Hematopoietic multipotent progenitor cell (in vitro differentiated cells): ENCODE measurements at places on chromosomes 16 and 17. TPM values are rescaled to one million over a fixed set of nuclear protein-coding genes. Genes with fewer than 3 reads are reported as not detected.
A peak's percentile ranks its signal among the peaks of the same experiment; 100 is the strongest.

DNA sequence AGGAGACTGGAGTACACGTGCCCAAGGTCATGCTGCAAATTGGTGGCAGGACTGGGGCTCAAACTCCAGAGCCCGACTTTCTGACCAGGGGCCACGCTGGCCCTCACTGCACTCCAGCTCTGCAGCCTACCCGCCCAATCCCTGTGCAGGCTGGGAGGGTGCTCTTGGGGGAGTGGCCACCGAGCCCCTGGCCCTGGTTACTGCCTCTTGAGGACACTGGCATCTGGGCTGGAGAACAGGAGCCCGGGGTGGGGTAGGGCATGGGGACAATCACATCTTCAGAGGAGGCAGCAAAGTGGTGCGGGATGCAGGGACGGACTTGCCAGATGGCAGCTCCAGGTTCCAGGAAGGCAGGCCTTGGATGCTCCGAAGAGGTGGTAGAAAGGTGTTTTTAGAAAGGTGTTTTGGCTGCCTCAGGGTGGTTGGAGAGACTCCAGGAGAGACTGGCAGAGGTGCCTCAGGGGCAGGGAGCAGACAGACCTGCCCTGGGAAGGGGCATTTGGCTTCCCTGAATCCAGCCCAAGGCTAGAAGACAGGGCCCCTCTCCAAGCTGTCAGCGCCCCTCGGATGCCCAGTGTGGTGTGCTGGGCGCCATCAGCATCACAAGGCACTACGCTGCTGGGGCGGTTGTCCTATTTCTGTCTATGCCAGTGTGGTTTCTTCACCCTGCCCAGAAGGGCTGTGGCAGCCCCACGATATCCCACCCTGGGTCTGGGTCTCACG lies 220.6 kb downstream of the NTN1 start:
- DNase-seq = no peak

GRCh38 chr16:17510567-17510966 lies 39.8 kb upstream of the XYLT1 start:
- DNase-seq = no peak

GRCh38 chr17:9080983-9081382 lies 59.7 kb downstream of the NTN1 start:
- no peak for DNase-seq

GRCh38 chr16:48156790-48157209 lies 1.0 kb upstream of the ABCC12 start:
- DNase-seq = peak; percentile 82

- DNase-seq = no peak
Observed at GRCh38 chr17:67520916-67521774, 144.1 kb downstream of the PITPNC1 start.

DNA sequence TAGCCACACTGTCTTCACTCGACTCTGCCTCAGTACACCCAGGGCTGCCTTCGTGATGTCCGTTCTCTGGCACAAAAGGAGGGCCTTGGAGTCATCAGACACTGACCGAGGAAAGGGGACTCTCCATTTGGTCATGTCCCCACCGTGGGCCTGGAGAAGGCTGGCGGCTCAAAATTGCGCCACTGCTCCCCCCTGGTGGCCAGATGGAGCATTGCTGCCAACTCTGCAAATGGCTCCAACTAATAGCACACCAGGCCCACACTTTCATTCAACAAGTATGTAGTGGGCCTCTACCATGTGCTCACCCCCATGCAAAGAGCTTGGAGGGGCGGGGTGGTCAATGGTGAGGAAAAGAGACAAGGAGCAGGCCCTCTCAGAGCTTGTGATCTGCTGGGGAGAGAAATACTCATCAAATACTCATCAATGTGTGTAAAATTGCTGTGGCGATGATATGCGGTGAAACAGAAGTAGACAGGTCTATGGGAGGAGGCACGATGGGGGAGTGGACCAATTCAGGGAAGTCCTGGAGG lies 5.2 kb upstream of the GRIN2C start:
- DNase-seq = peak; percentile 56

TEKT1 gene
- total RNA-seq = 0.27 TPM

DNA sequence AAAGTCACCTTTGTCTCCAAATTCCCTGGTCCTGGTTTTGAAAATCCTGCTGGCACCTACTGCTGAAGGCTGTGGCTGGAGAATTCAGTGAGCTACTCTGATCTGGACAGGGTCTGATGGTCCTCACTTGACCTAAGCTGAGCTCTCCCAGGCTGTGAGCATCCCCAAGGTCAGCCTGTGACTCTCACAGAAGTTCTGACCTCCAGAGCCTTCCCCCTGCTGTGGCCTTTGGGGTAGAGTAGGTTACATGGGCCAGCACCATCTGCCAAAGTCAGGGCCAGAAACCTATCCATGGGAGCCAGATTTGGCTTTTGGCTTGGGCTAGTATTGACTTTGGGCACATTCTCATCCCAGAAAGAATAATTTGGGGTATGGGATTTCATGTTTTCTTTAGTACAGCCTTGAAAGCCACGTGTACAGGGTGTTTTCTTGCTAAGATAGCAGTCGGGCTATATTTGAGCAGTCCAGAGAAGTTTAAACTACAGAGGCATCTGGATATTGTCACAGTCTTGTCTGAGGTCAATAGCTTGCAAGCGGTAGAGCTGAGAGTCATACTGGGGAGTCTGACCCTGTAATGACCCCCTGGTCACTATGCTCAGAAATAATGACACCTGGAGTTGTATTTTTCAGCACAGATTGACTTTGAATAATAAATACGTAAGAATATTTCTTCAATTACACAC lies 6.2 kb upstream of the AGRP start:
- DNase-seq = no peak

- DNase-seq = no peak
Observed at GRCh38 chr17:78379131-78379491, 662 bp downstream of the PGS1 start.

KRT40 gene
- total RNA-seq = not detected

KCNG4 gene
- total RNA-seq = not detected

DNA sequence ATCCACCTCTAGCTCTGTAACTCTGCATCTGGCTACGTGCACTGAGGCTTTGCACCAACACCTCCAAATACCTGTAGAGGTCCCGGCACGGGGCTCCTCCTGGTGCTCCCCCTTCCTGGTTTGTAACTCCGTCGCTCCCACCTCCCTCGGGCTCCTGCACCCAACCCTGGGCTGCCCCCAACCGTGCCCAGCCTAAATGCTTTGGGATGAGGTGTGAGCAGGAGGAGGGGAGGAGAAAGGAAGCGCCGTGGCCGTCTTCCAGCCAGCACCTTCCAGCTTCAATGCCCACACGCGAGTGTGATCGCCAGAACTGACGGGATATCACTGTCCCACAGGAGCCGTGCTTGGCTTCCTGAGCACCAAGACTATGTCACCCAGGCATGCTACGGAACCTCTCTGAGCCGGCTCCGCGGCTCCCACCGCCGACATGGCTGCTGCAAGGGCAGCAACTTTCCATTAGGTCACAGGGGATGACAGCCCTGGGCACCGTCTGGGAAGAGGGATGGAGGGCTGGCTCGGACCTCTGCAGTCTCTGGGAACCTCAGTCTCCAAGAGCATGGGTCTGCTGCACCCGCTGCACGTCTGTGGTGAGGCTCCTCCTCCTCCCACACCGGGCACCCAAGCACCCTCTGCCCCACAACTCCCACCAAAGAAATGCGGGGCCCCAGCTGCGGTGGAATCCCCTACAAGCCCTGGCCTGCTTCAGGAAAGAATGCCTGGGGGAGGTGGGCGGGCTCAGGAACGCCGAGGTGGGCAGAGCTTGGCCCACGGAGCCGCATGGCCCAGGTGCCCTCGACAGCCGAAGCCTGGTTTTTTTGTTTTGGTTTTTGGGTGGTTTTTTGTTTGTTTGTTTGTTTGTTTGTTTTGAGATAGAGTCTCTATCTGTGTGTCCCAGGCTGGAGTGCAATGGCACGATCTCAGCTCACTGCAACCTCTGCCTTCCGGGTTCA lies 6.4 kb upstream of the SLC38A10 start:
- no peak for DNase-seq

GRCh38 chr17:2925011-2925410 lies 128.8 kb downstream of the RAP1GAP2 start:
- no peak for DNase-seq

GRCh38 chr16:74107795-74108610 lies 188.6 kb upstream of the PSMD7 start:
- peak; percentile 62 for DNase-seq

- no peak for DNase-seq
Observed at GRCh38 chr17:39775031-39775430, 37.3 kb downstream of the GRB7 start.

GRCh38 chr16:6343157-6343556 lies 989.5 kb upstream of the RBFOX1 start:
- no peak for DNase-seq

ABCC3 gene
- 1.6 TPM for total RNA-seq

DNA sequence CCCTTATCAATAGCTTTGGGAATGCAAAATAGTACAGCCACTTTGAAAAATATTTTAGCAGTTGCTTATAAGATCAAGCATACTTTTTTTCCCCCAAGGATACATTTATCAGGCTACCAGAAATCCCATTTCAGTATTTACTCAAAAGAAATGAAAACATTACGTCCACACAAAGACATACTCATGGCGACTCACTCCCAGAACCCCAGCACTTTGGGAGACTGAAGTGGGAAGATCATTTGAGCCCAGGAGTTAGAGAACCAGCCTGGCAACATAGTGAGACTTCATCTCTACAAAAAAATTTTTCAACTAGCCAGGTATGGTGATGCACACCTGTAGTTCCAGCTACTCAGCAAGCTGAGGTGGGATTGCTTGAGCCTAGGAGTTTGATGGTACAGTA lies 5.9 kb downstream of the SKA2 start:
- DNase-seq = no peak

FGF11 gene
- 0.54 TPM for total RNA-seq

KLHL11 gene
- total RNA-seq = 21.8 TPM

USP43 gene
- total RNA-seq = 3.8 TPM

GRCh38 chr17:57655553-57655952 lies 89.5 kb downstream of the CCDC182 start:
- DNase-seq = no peak

HAS3 gene
- 0.81 TPM for total RNA-seq

- DNase-seq = no peak
Observed at GRCh38 chr16:63230421-63231040, 1194.3 kb upstream of the CDH8 start.

GRCh38 chr16:67663151-67663876 lies 2.6 kb downstream of the PARD6A start:
- no peak for DNase-seq

DNA sequence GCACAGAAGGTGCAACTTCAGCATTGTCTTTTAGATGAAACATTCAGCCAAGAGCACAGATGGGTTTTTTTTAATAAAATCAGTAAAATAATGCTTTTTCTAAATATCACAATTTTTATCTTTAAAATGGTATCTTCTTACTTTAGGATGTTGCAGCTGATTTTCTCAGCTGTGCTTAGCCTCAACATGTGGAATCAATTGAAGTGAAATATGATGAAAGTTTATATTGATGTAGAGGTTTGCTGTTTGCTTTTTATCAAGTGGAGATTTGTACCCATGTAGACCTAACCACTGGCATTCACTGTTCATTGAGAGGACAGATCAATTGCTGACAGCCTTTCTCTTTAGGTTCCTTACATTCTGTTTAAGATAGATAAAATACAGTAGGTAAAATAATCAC lies 107.8 kb downstream of the CYB561 start:
- DNase-seq = no peak

TPSG1 gene
- not detected for total RNA-seq

DNA sequence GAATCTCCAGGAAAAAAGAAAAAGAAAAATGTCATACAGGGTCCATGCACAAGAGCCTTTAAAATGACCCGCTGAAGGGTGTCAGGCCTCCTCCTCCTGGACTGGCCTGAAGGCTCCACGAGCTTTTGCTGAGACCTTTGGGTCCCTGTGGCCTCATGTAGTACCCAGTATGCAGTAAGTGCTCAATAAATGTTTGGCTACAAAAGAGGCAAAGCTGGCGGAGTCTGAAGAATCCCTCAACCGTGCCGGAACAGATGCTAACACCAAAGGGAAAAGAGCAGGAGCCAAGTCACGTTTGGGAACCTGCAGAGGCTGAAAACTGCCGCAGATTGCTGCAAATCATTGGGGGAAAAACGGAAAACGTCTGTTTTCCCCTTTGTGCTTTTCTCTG lies 845 bp downstream of the STH start:
- DNase-seq = no peak

GRCh38 chr16:66947302-66948065 lies 12.2 kb downstream of the CES2 start:
- peak; percentile 92 for DNase-seq

DNA sequence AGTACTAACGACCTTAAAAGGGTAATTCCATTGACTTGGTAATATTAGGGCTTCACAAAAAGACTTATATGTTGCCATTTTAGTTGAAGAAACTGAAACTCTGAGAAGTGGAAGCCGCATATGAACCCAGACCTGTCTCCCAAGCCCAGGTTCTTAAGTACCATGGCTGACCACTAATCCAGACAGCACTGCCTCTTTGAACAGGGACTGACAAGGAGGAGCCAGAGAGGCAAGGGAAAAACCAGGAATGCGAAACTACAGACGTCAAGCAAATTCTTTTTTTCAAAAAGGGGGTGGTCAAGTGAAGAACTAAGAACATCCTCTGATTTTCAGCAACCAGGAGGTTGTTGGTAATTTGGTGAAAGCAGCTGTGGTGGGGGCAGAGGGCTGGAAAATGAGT lies 15.2 kb downstream of the CYB5D1 start:
- no peak for DNase-seq

DNA sequence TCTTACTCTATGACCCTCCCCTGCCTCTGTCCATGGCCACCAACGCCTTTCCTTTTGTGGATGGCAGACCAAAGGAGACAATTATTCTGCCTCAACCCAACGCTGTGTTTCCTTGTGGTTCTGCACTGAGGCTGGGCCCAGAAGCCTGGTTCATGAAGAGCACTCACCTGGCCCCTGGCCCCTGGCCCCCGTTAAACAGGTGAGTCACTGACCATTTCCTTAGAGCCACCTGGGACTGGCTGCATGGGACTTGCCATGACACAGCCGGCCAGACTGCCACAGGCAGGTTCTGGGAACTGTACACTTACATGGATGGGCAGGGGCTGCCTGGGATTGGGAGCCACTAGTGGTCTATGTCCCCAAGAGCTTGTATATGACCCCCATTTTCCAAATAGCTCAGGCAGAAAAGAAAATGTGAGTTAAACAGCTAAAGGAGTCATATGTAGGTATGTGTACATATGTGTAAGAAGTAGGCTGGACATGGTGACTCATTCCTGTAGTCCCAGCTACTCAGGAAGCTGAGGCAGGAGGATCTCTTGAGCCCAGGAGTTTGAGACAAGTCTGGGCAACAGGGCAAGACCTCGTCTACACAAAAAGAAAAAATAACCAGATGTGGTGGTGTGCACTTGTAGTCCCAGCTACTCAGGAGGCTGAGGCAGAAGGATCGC lies 181.9 kb upstream of the CACNG5 start:
- DNase-seq = no peak

DNA sequence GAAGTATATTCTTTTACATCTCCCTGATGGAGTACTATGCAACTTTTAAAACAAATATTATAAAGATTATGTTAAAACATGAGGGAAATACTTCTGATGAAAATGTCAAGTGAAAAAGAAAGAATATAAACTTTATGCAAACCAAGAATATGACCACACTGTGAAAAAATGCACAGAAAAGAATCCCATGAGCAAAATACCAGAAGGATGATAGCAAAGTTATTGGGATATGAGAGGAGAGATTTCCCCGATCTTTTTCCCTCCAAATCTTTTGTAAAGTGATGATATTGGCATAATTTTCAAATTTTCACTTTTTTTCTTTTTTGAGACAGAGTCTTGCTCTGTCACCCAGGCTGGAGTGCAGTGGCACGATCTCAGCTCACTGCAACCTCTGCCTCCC lies 36.6 kb upstream of the SMURF2 start:
- DNase-seq = no peak

- peak; percentile 62 for DNase-seq
Observed at GRCh38 chr16:50274326-50275097, 8.2 kb downstream of the ADCY7 start.

- DNase-seq = no peak
Observed at GRCh38 chr17:63071797-63072196, 105.8 kb downstream of the TANC2 start.

PPP1R27 gene
- 1.3 TPM for total RNA-seq
